ENCODE measurements at places on chromosomes 2 and 18.

DNA sequence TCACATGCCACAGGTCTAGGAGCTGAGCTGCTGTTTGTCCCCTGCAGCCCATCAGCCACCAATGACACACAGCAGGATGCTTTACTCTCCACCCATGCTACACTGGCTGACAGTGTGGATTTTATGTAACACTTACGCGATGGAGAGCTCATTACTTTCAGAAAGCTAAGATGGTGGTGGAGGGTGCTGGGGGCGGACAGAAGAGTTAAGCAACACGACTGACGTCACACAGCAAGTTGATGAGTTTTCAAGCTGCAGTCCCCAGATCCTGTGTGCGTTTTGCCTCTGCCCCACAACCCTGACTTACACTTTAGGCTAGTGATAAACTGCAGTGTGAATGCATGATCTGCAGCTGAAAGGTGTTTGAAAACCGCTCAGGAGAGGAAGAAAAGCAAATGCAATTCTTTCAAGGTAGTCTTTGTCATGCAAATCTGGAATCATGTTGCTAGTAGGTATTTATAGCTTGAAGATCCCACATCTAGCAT is 42.4 kb downstream of the MRPS5 start:
- DNase-seq, result no peak

- DNase-seq, result no peak
Observed at GRCh38 chr2:137454886-137455285, 509.4 kb upstream of the HNMT start.

DNA sequence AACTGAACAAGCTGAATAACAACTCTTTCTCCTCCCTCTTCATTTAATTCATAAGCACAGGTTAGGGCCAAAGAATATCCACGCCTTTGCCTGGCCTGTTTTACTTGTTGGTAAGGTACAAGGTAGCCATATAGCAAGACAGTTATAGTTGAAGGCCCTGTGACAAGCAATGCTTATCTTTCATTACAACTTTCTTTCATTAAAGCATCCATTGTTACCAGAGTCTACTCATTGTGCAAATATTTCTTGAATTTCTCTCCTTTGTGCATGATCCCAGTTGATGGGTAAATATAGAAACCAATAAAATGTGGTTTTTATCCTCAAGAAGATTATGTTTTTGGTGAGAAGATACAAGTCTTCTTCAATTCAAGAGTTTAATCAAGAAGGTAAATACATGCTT is 140.2 kb downstream of the UBE2E3 start:
- DNase-seq, result no peak

DNA sequence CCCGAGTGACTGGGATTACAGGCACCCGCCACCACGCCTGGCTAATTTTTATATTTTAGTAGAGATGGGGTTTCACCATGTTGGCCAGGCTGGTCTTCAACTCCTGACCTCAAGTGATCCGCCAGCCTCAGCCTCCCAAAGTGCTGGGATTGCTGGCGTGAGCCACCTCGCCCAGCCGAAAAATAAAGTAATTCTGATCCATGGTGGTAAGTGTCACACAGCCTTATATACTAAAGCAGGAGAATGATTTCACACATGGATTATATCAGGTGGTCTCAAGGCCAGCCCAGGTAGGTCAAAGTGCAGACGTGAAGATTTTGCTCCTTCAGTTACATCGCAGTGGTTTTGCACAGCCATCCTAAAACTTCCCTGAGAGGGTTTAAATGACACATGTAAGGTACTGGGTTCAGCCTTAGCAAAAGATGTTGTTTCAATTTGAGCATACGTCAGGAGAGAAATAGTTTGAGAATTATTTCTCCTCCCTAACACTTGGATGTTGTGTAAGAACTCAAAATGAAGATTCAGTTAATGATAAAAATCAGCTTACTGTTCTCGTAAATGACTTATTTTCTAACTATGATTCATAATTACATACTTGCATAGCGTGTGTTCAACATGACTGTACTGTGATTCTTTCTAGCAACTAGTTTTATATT is 93.0 kb upstream of the SLC39A10 start:
- no peak for DNase-seq

- no peak for DNase-seq
Observed at GRCh38 chr2:143051465-143051864, 77.8 kb upstream of the ARHGAP15 start.

GRCh38 chr2:103902347-103902746 is 951.6 kb upstream of the POU3F3 start:
- DNase-seq, result no peak

DNA sequence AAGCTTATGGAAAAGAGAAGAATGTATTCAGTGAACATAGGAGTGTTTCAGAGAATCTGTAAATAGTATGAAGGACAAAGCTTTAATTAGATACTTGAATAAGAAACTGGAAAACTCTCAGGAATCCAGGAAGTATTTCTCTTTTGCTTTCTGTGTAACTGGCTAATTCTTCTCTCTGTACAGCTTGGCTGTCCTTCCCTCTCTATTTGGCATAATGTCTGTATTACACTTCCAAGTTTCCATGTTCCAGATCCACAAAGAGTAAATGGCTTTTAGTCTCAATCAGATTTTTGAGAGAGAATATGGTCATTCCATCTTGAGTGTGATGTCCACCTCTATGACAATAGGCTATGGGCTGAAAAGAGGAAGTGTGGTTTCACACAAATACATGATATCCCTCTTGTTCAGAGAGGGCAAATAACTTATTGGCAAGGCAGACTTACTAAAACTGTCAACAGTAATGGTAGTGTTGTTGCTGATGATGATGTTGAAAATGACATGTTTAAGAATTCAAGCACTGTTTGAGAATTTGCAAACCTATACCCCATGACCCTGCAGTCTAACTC is 129.2 kb upstream of the ERBB4 start:
- no peak for DNase-seq

GRCh38 chr2:33497221-33497650 is 20.8 kb downstream of the RASGRP3 start:
- no peak for DNase-seq

DNA sequence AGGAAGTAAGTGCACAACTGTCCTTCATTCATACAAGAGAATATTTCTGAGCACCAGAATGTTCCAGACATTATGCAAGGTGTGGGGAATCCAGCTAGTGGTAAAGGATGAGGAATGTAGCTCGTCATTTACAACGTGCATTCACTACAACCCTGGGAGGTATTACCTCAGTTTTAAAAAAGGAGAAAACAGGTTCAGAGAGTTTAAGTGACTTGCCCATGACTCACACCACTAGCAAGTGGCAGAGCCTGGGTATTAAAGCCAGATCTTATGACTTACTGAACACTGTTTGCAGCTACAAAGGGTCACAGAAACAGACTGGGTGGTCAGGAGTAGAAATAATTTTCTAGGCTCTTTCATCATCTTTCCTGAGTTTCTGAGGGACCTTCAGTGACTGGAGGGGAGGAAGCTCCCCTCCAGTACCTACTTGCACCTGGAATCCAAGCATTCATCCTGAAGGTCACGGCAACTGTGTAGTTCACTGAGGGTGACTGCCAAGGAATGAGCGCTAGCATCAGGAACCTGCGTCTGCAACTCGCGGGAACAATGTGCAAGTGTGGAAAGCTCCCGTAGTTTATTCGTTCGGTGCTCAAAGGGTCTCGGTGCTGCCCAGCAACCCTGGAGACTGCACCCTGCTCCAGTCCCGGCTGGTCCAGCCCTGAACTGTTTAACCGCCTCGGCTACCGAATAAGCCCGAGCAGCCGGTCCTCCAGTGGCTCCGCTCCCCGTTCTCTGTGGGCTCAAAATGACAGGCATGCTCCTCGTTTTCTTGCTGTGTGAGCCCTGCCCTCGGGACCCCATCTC is 647 bp downstream of the CCDC121 start:
- peak; percentile 11 for DNase-seq

DNA sequence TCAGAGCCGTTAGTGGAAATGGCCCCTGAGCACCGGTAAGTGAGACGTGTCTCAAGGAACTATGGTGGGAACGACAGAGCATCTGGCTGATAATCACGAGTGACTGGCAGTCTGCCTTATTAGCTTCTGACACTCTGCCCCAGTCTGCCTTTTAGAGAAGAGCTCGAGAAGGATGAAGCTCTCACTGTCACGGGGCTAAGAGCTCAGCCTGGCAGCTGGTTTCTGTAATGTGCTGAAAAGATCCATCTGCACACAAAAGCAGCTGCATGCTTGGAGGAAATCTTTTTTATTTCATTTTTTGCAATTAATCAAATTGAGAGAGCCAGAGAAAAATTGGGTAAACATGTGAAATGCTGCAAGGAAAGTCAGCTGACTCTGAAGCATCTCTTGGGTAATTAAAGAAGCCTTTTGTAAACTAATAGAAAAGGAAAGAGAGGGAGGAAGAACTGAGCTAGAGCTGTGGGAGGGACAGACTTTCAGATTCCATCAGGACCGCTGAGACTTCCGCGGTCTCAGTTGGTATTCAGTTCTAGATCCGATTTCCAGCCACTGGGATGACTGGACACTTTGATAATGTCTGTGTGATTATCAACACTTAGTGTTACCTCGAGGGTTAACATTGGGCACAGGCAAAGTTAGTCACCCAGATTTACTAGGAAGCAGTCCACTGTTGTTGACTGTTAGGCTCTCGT is 24.4 kb downstream of the MBP start:
- DNase-seq, result no peak

GRCh38 chr18:75066936-75067335 is 142.0 kb downstream of the PTGR3 start:
- no peak for DNase-seq

GRCh38 chr2:155842103-155842502 is 490.4 kb downstream of the NR4A2 start:
- DNase-seq, result no peak

GRCh38 chr2:137220438-137220993 is 455.2 kb downstream of the THSD7B start:
- DNase-seq, result no peak

DNA sequence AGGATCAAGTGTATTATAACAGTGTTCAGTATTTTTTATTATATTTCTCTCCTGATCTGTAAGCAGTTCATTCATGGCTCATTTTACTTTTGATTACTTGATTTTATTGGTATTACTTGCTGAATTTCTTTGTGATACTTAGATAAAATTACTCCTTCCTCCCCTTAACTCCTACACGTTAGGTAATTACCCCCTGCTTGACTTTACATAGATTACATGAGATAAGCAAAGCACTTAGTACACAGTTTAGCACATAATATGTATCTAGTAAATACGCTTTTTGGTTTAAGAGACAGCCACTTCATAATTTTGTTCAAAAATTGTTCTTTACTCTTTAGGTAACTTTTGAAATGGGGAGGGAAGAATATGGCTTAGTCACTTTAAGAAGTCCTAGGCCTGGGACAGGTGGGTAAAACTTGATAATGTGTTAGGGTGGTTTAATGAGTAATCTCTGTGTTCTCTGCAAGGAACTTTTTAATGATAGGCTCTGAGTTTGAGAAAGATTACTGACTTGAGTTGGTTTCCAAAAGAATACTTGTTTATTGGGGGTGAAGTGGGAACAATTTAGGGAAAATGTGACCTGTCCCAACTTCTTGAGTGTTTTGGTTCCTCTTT is 80.9 kb downstream of the NCOA1 start:
- DNase-seq, result no peak

DNA sequence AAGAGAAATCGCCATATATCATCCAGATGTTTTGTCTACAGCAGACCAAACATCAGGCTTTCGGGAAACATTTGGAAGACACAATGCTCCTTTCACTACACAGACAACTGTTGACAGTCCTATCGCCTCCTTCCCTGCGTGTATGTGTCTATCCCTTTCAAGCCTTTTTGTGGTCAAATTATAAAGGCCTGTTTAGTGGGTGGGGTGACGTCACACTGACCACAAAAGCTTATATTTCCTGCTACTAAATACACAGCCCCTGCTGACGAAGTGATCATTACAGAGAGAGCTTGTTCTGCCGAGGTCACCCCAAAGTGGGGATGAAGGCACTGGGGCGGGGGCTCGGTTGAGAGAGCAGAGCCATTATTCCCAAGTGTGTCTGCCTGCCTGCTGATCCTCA is 302.7 kb upstream of the TNP1 start:
- DNase-seq, result no peak

GRCh38 chr2:65128297-65129190 is 1.4 kb downstream of the RAB1A start:
- no peak for DNase-seq

DNA sequence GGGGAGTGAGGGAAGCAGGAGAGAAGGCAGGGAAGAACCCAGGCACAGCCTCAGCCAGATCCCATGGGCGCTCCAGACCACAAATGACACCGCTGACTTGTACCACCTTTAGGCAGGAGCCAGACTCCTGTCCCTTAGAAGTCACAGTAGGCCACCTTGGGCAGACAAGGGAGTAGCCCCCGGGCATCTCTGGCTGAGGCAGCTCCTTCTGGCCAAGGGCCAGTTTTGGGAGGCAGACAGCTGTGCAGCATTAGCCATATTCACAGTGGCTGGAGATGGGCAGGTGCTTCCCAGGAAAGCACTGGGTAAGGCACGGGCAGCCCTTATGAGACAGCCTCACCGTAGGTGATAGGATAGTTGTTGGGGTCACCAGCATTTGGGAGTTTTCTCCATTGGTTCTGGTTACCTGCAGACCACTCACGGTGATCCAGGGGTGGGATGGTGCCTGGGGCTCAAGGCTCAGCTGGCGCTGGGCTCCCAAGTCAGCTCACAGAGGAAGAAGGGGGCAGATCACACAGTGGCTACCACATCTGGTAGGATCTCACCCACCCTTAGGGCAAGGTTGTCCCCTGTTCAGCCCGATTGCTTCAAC is 2.1 kb downstream of the ASTL start:
- no peak for DNase-seq

GRCh38 chr2:131105950-131106801 is 1.0 kb downstream of the PLEKHB2 start:
- DNase-seq, result peak; percentile 41

GRCh38 chr18:22465859-22466457 is 48.2 kb upstream of the CTAGE1 start:
- no peak for DNase-seq

DNA sequence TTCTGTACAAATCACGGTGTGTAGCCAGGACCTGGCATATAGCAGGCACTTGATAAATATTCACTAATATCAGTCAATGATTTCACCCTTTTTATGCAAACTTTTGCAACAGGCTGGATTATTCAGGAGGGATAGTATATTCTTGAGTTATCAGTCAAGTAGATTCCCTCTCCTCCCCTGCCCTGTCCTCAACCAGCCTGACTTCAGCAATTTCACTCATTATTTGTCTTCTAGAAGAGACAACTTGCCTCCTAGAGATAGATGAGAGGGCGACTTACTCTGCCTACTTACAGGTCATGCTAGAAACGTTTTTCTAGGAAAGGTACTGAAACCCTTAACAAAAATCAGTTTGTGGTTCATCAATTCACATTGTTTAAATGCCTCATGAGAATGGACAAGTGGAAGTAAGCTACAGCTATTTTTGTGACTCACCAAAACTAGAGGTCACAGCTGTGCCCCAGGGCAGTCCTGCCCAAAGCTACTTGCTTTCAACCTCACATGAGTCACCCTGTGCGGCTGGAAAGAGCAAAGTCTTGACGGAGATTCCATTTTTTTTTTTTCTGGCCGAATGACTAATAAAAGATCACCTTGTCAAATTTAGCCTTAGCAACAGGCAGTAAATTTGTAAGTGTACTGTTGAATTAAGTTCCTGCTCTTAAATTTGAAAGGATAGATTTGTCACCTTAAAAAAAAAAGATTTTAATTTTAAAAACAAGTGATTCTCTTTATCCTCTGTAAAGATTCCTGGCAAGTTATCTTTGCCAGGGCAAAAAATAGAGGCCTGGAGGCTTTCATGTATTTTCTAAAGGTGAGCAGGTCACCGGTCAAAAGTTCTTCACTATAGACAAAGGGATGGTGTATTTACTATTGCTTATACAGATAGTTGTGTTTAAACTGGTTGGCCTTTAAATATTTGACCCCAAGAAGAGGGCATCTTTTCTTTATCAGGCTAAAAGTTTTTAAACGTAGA is 109.0 kb upstream of the SLC35G4 start:
- no peak for DNase-seq

GRCh38 chr2:61469424-61470121 is 1.3 kb downstream of the USP34 start:
- DNase-seq, result no peak

- no peak for DNase-seq
Observed at GRCh38 chr18:3713708-3714107, 263.7 kb downstream of the TGIF1 start.

Measured in iPS-NIHi11 (cell line).